Motor neuron (in vitro differentiated cells): ENCODE measurements at places on chromosomes 16 and 17. TPM values are rescaled to one million over a fixed set of nuclear protein-coding genes. Genes with fewer than 3 reads are reported as not detected.

DNA sequence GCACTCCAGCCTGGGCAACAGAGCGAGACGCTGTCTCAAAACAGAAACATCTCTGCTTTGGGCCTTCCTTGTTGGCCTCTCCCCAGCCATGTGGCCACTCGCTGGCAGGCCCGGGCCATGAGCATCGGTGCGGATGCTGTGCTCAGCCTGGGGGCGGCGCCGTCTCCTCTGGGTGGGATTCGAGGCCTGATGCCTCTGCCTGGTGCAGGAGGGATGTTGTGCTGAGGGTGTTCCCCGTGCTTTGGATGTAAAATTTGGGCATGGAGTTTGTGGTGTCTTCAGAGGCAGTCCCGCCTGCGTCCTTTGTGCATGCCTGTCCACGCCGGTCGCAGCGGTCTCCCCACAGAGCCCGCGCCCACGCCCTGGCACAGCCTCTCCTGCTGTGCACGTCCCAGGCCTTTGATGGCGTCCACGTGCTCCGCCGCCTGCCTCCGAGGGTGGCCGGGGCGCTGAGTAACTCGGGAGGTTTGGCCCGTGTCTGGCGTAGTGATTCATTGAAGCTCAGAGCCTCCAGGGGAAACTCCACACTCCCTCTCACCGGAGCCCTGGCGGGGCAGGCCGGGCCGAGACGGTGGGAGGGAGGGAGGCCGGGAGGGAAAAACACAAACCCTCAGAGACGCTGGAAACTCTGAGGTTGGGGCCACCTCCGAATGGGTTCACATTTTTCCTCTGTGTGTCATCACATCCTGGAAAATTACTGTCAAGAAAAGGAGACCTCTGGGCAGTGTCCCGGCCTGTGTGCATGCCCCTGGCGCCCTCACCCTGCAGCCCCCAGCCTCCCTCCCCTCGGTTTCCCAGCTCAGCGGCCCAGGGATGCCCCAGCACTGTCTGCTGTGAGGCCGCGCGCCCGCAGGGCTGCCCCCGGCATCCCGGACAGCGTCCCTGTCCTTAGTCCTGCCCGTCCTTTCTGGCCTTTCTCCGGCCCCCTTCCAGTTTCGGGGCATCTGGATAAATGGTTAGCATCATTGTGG lies 19.0 kb downstream of the CENPX start:
- peak; percentile 84 for ATAC-seq

The GDPD3 gene
- 2.2 and 2.4 TPM in 2 replicates for total RNA-seq

DNA sequence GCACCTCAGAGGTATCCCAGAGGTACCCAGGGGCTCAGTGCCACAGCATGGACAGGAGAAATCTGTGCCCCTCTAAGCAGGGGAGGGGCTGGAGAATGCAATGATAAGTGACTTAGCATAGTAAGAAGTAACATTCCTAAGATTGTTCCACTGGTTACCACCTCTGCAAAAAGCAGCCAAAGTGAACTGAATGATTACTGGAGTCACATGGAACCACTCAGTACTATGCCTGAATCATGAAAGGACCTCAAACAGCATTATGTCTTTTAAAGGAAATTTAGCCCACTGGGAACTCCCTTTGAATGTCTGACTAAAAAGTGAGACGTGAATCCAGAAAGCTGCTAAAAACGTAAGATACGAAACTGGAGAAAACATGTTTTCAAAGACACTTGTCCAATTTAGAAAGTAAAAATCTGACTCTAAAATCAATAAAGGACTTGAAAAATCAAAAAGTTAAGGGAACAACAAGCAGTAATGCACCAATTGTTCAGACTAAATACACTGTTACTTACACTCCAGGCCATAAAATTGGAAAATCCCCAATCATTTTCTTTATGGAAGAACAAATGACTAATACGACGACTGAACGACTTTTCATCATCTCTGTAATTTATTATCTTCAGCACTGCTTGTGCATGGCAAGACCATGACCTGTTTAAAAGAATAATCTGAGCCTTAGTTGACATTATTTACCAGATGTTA lies 38.6 kb downstream of the LITAFD start:
- no peak for ATAC-seq

GRCh38 chr17:20955427-20956323 lies 87.1 kb downstream of the USP22 start:
- ATAC-seq, result peak; percentile 30

DNA sequence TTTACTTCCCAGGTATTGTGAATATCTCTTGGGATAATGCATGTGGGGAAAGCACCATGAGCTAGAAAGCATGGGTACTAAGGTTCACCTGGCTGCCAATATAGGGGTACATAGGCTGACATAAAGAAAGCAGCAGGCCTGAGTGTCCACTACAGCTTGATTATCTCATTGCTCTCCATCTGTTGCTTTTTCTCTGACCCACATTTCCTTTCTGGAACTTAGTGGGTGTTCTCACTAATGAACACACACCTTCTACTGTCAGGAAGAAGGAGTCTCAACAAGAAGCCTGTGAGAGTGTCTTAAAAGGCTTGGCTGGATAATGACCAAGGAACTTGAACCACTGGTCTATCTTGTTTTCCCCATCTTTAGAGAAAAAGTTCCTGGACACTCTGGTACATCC lies 62.5 kb downstream of the CA10 start:
- no peak for ATAC-seq

DNA sequence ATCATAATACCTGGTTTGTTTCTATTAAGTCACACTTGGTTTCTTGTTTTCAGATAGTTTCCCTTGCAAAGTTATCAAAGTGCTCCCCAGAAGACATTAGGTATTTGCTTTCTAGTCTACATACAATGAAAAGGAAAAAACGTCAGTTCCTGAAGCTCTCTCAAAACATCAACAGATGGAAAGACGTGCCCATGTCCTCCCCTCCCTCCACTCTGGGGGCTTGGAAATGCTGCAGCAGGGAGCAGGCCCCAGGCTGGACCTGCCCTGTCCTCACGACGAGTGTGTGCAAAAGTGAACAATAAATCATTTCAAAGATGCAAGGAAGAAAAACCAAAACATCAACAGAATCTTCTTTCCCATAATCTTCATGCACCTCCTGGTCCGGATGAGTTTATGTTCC lies 118.5 kb downstream of the USP22 start:
- ATAC-seq, result no peak

The OTOP2 gene
- 0.25 TPM in 1 of 2 replicates, not detected in the other for total RNA-seq

- no peak for ATAC-seq
Observed at GRCh38 chr16:79194291-79194690, 406.2 kb downstream of the MAF start.

GRCh38 chr17:75561927-75562603 lies 25.5 kb upstream of the MYO15B start:
- no peak for ATAC-seq

The MAF gene
- total RNA-seq, result 6.6 and 7.1 TPM in 2 replicates

GRCh38 chr17:65559461-65559803 lies 2.0 kb downstream of the AXIN2 start:
- no peak for ATAC-seq

DNA sequence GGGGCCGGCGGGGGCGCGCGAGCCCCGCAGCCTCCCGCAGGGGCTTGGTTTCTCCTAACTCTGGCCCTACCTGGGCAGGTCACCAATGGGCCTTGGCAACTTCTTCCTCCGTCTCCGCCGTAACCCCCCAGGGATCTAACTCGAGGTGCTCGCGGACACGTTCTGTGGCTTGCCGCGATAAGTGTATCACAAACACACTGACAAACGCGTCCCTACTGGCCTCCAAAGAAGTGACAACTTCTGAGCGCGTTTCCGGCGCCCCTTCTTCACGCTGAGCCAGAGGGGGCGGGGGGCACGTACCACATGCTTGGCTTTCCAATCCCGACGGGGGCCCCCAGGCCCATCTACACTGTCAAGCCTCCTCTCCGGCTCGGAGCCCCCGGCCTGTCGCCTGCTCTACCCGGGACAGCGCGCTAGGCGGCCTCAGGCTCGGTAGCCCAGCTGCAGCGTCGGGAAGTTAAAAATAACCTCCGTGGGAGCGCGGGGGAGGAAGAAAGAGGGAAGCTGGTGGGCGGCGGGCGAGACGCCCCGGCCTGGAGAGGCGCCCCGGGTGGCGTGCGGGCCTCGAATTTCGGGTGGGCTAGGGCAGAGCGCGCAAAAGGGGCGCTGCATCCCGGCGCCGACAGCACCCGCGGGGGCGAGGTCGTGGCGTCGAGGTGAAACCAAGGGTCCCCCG lies 725 bp upstream of the SPHK1 start:
- ATAC-seq, result peak; percentile 3

The CBFA2T3 gene
- 2.7 and 3.6 TPM in 2 replicates for total RNA-seq

DNA sequence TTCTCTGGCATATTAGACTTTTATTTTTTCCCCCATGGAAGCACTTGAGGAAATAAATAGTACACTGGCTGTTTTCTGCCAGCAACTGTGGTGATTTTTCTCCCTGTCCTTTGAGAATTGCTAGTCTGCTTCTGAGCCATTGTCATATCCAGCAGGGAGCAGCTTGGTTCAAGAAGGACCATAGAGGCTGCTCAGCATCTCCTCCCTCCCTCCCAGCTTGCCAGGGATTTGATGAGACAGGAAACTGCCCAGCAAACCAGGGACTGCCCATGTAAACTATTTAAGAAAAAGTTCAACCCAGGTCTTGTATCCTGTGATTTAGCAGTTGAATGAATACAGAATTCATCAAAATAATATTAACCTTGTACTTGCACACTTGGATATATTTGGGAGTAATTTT lies 39.5 kb downstream of the CYB5B start:
- no peak for ATAC-seq

- no peak for ATAC-seq
Observed at GRCh38 chr17:77644181-77645071, 314.1 kb upstream of the TNRC6C start.

DNA sequence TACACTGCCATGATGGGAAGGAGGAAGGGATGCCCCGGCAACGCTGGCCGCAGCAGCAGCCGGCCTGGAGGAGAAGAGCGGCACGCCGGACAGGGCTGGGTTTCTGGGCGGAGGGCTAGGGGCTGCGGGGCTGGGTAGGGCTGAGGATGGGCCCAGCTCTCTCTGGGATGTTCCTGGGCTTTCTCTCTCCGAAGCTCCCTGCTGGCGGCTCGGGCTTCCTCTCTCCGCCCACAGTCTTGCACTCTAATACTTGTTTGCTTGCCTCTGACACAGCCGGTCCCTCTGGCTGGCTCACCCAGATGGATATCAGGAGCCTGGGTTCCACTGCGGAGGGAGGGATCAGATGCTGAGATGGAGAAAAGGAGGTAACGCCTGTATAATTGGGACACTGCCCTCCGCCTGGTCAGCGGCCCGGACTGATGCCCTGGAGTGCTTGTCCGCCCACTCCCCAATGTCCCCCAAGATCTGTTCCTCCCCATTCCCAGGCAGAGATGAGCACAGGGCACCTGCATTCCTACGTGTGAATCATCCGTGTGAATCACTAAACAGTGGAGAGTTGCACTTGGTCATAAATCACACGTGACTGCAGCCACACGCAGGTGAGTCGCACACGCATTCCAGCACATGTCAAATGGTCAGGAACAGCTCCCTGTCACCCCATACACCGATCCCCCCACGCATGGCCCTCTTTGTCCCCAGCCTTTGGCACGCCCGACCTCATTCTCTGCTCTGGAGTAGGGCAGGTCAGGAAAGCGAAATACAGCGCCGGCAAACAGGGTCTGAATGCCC lies at the start of gene ALOXE3:
TSS of gene ALOXE3 (minus strand) at position 535 of the 789 bp plus-strand sequence. CDS start at position 11, 524 bp downstream.
- no peak for ATAC-seq

GRCh38 chr17:78501241-78502036 lies 75.8 kb downstream of the DNAH17 start:
- no peak for ATAC-seq

The TAF15 gene
- 45.8 and 55.3 TPM in 2 replicates for total RNA-seq

DNA sequence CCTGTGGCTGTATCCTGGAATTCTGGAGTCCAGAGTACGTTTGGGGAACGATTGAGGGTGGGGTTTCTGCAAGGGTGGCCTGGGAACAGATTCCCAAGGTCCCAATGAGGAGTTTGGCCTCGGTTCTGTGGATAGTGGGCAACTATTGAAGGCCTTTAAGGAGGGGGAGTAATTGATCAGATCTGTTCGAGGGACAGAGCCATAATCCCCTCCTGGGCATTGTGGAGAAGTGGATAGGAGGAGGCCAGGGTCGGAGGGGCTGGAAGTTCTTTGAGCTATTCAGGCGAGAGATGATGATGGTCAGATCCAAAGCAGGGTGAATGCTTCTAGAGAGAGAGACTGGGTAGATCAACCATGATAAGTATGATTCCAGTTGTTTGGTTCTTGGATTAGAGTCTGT lies 173.4 kb downstream of the SNX29 start:
- ATAC-seq, result no peak

- ATAC-seq, result peak; percentile 47
Observed at GRCh38 chr16:90032674-90033331, 13.5 kb upstream of the DBNDD1 start.

DNA sequence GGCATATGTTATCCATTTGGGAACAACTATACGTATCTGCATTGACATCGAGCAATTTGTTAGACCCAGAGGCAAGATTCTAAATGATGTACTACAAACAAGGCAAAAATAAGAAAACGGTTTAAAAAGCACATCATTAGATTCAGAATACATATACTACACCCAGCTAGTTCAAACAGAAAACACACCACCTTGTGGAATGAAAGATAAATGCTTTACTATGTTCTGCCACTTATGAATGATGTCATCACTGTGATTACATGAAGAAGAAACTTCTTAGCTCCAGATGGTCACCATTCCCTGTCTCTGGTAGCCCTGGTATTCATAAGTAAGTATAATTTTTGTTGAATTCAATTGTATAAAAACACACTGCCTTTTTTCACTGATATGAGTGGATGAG lies 7.8 kb downstream of the NACA2 start:
- peak; percentile 52 for ATAC-seq

DNA sequence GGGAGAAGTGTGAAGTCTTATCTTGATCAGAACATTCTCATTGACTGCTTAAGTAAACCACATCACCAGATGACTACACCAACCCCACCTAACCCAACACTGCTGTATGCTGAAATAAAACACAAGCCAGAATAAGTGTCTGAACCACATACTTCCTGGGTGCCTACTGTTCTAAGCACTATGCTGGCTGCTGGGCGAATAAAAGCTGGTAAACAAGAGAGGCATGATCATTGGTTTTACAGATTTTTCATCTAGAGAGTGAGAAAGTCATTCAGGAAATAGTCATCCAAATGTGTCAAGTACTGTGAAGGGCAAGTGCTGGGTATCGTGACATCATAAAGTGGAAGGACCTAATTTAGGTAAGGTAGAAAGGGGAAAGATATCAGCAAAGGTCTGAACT lies 199.0 kb upstream of the SOX9 start:
- ATAC-seq, result no peak

DNA sequence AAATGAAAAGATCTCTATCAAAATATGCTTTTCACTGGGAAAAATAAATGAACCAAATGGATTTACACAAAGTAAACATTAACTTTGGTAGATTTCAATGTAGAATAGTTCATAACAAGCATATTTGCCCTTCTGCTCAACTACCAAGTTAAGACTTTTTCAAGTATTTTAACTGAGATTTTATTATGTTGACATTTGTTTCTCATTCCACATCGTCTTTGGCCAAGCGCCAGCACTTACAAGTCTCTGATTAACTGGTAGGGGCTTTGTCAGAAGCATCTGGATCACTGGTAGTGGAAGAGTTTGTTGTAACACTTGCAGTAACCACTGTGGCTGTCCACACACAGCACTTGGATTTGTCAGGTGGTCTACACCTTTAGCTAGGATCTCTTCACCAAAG lies 22.9 kb downstream of the SLFN12L start:
- ATAC-seq, result no peak

The MYOCD gene
- total RNA-seq, result 0.05 and 0.63 TPM in 2 replicates

The CX3CL1 gene
- 7.6 and 8.4 TPM in 2 replicates for total RNA-seq

- no peak for ATAC-seq
Observed at GRCh38 chr17:81253358-81254131, 14.4 kb downstream of the NDUFAF8 start.
